ENCODE measurements at places on chromosomes 5 and 9.
A peak's percentile ranks its signal among the peaks of the same experiment; 100 is the strongest.

DNA sequence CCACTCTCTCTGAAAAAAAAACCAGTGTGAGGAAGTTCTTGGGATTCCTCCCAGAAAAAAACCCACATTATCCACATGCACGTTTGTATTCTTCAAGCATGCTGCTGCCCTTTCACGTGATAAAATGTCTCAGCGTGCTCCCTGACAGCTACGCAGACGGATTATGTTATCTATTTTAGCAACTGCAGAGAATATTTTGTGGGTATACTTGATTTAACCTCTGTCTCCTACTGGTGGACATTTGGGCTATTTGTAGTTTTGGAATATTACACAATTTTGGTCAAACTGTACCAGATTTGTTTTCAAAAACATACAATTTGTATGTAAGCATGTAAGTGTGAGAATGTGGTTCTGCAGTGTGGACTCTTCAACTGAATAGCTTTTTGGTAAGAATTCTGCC is 10.7 kb downstream of the PRRC2B start:
- no peak for DNase-seq

- no peak for DNase-seq
Measured at GRCh38 chr9:7823651-7824050, 24.1 kb upstream of the DMAC1 start.

DNA sequence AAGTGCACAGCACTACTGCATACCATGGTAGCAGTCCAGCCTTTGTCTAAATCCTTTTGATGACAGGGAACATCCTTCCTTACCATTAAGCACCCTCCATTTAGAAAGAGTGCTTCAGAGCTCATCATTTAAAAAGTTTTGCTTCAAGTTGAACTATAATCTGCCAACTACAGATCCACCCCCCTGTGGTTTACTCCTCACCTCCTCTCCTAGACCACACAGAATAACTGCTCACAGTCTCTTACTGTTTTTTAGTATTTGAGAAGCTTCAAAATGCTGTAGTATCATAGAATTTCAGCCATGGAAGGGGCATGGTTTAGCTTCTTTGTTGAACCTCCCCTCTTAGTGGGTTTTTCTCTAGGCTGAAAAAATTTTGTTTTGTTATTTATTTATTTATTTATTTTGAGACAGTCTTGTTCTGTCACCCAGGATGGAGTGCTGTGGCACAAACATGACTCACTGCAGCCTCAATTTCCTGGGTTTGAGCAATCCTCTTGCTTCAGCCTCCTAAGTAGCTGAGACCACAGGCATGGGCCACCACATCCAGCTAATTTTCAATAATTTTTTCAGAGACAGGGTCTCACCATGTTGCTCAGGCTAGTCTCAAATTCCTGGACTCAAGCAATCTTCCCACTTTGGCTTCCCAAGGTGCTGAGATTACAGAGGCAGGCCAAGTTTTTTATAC is 384.3 kb upstream of the RFX3 start:
- no peak for DNase-seq

GRCh38 chr9:71582347-71582746 is 186.0 kb downstream of the CEMIP2 start:
- no peak for DNase-seq

GRCh38 chr5:50658246-50658645 is 8.2 kb upstream of the PARP8 start:
- DNase-seq = no peak

DNA sequence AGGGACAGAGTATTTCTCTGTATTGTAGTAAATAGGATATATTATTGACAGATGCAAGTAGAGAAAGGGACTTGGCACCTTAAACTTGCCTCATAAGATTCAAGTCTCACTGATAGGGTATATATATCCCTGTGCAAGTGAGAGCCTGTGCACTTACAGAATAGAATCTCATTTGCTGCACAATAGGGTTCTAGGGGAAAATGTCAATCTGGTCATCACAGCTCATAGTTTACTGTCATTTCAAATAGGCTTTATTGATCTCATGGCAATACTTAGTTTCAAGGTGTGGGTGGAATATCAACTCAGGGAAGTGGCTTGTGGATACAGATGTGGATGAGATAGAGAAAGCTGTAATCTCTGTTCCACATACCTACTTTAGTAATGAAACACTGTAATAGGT is 42.3 kb downstream of the TGFBR1 start:
- DNase-seq = no peak

DNA sequence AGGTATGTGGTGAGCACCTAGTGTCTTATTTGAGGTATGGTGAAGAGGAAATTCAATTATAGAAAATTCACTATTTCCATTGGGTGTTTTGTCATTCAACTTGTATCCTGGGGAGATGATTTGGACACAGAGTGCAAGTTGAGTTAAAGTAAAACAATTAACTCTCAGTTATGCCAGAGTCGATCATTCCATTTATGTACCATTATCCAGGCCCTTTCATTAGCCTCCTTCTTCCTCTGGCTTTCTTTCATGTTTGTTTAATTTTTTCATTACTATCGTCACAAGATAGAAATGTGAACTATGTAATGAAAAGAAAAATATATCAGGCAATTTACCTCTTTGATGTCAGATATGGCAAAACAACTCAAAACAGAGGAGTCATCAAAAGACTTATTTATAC is 1347.2 kb upstream of the NUDT12 start:
- DNase-seq = no peak

DNA sequence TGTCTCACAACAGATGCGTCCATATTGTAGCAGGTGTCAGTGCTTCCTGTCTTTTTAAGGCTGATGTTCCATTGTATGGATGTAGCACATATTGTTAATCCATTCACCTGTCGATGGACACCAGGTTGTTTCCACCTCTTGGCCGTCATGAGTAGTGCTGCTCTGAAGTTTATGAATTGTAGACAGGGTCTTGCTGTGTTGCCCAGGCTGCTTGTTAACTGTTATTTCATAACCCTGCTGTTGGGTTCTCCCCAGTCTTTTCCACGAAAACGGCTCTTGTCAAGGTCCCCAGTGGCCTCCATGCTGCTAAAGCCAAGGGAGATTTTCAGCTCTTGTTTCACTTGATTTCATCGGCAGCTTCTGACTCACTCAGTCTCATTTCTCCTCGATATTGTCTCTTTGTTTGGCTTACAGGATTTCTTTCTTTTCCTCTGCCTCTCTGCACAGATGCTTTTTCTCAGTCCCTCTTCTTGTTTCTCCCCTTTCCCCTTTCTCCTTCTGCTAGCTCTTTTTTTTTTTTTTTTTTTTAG is 12.1 kb upstream of the PSD2 start:
- DNase-seq = no peak

- peak; percentile 55 for DNase-seq
Measured at GRCh38 chr9:87678650-87679355, 47.1 kb upstream of the CTSL start.

- DNase-seq = no peak
Measured at GRCh38 chr5:115132465-115132864, 37.2 kb downstream of the TRIM36 start.

DNA sequence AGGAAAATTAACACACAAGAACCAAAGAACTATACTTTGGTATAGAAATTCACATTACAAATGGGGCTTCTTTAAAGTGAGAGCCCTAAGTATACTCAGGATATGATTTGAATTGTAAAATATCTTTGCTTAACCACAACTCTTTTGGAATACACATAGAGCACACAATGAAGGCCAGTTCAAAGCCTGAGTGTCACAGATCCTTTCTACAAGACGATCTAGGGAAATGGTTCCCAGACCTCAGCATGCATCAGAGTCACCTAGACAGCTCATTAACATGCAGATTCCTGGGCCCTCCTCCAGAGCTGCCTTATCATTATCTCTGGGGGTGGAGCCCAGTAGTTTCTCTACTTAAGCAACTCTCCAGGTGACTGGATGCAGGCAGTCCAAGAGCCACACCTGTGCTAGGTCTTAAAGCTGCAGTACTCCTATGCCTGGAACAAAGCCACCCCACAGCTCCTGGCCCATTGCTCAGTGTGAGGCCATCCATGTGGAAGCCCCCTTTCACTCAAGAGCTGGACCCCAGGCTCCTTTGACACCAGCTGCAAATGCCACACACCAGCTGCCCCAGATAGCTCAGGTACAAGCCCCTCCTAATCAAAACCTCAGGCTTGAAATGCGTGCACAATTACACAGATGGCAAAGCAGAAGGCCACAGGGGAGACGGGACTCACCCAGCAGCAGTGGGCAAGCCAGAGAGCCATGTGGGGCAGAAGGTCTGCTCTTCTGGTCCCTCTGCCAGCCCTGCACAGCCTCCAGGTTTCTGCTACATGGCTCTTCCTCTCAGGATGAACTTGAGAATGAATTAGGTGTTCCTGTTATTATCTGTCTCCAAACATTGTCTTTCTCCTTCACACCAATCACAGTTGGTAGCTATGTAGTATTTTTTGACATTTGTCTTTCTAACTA is 106.1 kb downstream of the SH3TC2 start:
- DNase-seq = no peak

- DNase-seq = no peak
Measured at GRCh38 chr5:65255294-65255693, 226.4 kb downstream of the ADAMTS6 start.

- no peak for DNase-seq
Measured at GRCh38 chr5:37836592-37837413, 3.0 kb downstream of the GDNF start.

DNA sequence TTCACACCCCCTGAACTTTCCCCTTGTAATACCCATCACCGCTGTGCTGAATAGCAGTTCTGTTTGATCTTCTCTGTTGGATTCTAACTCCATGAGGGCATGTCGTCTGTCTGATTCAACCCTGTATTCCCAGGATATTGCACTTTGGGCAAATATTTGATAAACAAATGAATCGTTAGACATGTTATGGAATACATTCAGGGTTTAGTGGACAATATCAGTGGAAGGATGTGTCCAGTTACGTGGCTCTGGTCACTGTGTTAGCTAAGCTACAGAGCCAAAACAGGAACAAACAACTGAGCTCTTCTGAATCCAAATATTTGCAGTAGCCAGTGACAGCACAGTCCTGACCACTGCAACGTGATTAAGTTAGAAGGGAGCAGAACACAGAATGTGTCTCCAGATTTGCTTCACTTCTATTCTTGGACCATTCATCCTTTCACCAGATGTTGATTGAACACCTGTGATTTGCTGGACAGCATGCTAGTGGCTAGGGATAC is 13.2 kb downstream of the ANGPTL2 start:
- no peak for DNase-seq

DNA sequence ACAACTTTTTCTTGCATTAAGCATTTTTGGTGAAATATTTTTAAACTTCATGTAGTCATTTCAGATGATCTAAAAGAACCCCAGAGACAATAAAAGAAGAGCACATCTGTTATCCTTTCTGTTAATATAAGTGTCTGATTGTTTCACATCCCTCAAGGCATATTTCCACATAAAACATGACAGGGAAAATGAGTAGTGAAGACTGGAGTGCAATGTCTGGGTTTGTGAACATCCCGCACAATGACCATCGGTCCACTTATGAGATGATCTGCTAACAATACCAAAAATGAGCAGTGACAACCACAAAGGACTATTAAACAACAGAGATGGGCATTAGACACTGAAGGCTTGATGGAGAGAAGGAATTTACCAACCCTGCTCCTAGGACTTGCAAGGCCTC is 209.1 kb downstream of the NR2F1-AS1 start:
- no peak for DNase-seq

GRCh38 chr9:121317737-121318630 is 50.0 kb downstream of the GSN start:
- DNase-seq = no peak

- no peak for DNase-seq
Measured at GRCh38 chr9:134303601-134304000, 22.7 kb upstream of the RXRA start.

GRCh38 chr9:133129001-133129795 is 8.2 kb upstream of the RALGDS start:
- DNase-seq = no peak

DNA sequence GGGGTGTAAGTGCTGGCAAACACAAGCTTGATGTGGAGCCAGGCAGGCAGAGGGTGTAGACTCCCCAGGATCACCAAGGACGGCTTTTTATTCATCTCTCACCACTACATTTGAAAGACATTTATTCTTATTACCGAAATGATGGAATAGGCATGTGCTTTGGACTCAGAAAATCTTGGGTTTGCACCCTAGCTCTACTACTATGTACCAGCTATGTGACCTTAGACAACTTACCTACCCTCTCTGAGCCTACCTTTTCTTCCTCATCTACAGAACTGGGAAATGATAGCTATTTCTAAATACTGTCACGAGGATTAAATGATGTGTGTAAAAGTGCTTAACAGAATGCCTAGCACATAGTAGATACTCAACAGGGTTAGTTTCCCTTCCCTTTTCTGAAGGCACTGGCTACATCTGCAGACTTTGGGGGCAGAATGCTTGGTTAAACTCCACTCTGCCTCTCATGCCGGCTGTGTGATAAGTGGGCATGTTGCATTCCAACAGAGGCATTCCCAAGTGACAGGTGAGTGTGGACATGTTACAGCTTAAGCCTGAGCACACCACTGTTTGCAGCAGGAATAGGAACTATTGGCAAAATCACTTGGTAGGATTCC is 94.8 kb downstream of the SLC1A3 start:
- DNase-seq = no peak

GRCh38 chr5:142944140-142944539 is 174.0 kb downstream of the ARHGAP26 start:
- no peak for DNase-seq

GRCh38 chr5:170195961-170196360 is 36.8 kb upstream of the C5orf58 start:
- DNase-seq = no peak

- no peak for DNase-seq
Measured at GRCh38 chr9:115525111-115526058, 407.4 kb upstream of the TNC start.

GRCh38 chr9:107309271-107309670 is 26.2 kb downstream of the RAD23B start:
- DNase-seq = no peak

GRCh38 chr5:74950836-74951515 is 84.8 kb upstream of the FAM169A start:
- no peak for DNase-seq

GRCh38 chr5:171494452-171495121 is 75.1 kb downstream of the FGF18 start:
- DNase-seq = peak; percentile 52

GRCh38 chr9:115746496-115746895 is 407.1 kb upstream of the PAPPA start:
- DNase-seq = no peak

- no peak for DNase-seq
Measured at GRCh38 chr5:83125560-83125959, 48.2 kb downstream of the XRCC4 start.

DNA sequence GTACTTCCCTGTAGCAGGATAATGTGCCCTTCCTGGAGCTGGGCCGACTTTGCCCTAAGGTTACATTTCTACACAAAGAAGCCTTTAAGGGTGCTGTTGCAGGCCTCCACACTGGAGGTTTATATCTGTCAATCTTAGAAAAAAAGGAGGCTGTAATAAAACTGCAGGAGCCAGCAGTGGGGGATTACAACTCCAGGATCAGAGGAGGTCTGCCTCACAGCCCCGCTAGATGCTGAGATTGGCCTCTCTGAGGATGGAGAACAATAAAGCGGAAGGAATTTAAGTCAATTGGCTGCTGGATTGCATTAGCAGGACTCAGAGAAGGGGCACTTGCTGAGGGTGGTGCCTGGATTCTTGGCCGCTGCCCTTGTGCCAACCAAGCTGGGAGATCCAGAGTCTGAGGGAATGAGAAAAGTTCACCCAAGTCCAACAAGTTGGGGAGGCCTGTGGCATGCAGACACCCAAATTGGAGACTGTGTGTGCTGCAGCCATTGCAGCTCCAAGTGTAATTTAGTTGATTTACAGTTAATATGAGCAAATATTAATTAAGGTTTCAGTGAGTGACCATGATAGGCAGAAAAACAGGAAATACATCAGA is 99.0 kb upstream of the SSBP2 start:
- DNase-seq = no peak

Data from HCT116 (cell line).